ENCODE measurements at places on chromosomes 3 and 15.

DNA sequence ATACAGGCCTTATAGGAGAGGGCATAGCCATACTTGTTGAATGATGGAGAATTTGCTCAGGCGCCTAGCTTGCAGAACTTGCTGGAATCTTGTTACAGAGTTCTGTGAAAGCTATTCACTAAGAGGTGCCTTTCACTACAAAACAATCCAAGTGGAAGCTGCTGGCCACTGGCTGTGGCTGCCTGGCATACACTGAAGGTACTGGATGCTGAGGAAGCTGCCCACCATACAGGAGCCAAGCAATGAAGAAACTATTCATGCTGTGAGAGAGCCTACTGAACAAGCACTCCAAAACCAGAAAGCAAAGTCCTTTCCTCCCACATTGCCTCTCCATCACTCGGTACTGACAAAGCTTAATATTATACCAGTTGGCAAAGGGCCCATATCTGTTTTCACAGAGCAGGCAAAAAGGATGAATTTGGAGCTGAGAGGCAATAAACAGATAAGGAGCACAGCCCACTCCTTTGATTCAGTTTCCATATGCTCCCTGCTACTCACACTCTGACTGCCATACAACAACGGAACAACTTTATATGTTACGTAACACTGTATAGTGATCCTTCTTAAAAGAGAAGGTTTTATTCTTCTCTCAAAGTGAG lies 192.6 kb upstream of the ALCAM start:
- no peak for ATAC-seq

GRCh38 chr15:55960946-55961345 lies 32.5 kb downstream of the NEDD4 start:
- no peak for ATAC-seq

DNA sequence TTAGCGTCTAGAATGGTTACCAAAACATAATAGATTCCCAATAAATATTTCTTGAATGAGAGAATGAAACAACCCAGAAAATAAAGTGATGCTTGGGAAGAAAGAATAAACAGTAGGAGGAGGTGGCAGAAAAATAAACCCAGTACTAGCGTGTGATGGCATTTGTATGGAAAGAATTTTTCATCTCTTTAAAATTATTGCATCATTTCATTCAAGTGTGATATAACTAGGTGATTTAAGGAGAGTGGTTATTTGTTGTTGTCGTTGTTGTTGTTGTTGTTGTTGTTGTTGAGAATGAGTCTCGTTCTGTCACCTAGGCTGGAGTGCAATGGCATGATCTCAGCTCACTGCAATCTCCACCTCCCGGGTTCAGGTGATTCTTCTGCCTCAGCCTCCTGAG lies 293.9 kb downstream of the ZNF385D start:
- ATAC-seq = no peak

DNA sequence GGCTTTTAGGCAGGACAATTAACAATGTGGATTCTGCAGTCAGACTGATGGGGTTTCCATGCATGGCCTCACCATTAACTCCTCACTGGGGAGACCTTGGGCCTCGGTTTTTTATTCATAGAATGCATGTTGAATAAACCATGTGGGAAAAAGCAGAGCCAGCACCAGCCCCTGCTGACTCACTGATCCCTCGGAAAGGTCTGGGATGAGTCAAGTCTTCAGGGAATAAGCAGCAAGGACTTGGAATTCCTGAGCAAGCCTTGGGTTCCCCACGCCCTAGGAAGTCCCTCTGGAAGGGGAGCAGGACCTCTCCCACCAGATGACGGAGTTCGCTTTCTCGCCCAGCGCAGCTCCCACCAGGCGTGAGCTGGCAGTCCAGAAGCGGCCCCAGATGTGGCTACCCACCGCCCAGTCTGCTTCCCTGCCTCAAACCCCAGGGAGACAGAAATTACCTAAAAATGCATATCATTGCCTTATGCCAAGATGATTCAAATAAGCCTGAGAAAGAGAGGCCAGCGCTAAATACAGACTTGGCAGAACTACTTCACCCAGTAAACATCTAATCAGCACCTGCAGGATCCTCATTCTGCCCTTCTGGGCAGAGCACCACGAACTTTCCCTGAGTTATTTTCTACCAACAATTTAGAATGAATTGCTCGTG lies 45.4 kb downstream of the BTD start:
- ATAC-seq = peak; percentile 30
